CD4-positive, alpha-beta T cell treated with Interleukin-4 for 4 hours (primary cell): ENCODE measurements at places on chromosomes 4 and X.

- peak; percentile 71 for DNase-seq
Observed at GRCh38 chr4:15956179-15956850, 6.7 kb downstream of the FGFBP2 start.

DNA sequence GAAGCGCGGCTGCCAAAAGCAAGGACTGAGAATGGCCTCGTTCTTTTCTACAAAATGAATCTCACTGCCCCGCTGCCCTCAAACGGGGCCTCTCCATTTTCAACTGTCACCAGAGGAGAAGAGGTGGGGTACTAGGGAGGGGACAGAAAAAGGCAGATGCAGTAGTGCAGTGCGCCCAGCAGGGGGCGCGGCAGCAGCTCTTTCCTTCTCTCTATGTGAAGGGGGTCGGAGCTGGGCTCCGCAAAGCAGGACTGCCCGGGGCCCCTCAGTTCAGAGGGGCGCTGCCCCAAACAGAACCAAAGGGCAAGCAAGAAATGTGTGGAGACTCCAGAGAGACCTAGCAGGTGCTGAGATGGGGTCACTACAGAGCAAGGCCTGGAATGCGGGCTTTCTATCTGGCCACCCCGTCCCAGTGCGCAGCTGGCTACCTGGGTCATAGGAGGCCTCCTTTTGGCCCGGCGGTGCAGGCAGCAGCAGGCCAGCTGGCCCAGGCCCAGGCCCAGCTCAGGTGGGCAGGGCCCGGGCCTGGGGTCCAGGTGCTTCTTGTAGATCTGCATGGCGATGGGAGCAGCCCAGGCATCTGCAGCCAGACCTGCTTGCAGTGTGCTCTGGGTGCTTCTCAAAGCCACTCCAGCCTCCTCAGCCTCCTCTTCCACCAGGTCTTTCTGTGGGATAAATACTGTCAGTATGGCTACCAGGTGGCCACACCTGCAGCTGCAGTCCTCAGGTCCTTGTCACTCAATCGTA lies 5.9 kb downstream of the IRAK1 start:
- DNase-seq: peak; percentile 38

DNA sequence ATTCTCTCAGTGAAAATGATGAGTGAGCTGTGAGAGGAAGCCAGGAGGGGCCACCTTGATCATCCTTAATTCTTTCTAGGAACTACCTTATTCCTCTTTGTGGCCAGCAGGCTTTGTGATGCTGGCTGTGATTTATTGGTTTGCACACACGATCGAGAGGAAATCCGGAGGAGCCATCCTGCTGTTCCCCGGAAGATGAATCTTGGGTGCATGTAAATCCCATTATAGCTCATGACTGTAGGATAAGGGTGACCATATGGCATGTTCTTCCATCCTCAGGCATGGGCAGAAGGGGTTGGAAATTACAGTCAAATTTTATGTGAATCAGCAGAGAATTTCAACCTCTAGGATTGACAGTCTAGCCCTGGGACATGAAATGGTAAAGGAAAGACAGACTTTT lies 254.5 kb downstream of the UNC5C start:
- no peak for DNase-seq

DNA sequence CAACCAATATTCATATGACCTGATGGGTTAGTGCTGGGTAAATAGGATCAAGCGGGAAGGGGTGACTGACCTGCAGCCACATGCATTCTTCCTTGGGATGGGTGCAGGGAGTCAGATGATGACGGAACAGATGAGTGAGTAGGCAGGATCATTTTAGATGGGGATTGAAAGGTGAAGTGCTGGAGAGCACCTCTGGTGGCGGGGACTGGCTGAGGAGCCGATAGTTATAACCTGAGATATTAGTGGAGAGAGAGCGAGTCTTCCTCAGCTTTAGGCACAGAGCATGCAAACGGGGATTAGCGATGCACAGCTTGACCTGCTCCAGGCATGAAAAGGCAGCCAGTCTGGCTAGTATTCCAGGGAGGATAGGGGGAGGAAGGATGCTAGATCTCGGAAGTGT lies 99.1 kb downstream of the AFF1 start:
- DNase-seq: no peak

DNA sequence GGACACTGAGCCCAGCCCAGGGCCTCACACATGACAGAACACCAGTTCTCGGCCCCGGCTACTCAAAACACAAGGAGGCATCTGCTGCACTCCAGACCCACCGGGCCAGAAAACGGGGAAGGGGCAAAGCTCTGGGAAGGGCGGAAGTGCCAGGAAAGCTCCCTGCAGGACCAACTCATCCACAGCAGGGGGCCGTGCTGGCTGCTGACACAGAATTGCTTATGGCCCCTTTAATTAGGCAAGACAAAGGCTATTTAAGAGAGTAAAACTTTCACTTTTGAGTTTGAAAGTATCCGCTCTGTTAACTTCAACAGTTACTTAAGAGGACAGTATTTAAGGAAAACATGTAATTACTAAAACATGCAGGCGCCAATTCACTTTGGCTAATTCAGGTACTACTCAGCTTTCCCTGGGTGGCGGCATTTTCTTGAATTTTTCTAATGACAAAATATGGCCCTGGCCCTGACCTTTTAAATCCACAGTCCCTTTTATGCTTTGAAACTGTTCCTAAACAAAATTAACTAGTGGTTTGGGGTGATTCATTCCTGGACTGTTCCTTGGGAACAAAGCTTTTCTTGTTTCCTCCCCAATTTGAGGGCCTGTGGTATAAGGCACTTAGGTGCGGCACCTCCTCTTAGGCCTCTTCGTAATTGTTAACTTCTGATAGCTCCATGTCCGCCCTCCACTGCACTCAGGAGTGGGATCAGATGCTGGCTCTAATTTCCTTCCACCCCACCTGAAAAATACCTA lies 40.4 kb downstream of the NSG1 start:
- no peak for DNase-seq

DNA sequence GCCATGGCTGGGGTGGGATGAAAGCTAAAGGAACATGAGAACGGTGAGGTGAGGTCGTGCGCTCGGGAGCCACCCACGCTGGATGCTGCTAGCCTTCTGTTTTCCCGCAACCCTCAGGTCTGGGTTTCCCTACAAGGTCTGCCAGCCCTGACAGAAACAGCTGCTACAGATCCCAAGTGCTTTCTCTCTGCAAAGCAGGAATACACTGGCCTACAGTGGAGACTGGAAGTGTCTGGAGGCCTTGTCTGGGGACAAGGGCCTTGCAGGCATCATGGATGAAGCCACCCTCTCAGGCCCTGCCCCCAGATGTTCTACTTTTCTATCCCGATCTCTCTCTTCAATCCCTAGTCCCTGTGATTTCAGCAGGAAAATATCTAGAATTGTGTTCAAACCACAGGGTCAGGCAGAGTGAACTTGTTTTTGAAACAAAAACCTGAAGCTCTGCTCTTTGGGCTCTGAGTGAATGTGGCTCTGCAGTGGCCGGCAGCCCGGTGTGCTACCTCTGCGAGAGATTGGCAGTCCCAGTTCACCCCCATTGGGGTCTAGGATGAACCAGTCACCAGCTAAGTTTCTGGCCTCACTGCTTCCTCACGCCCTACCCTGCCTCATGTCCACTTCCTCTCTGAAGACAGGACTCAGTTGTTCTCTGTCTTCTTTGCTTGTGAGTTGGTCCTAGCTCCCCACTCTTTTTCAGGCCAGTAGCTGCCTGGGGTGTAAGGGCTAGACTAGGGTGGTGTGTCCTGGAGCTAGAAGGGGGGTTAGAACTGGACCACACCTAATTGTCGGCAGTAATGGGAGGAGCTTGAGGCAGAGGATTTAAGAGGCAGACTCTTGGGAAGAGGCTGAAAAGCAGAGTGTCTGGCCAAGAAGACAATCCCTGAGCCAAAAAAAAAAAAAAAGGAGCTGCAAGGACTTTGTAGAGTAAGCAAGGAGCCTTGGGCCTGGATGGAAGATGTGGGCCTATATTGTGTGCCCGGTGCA lies 89.6 kb downstream of the RTL5 start:
- DNase-seq: no peak

DNA sequence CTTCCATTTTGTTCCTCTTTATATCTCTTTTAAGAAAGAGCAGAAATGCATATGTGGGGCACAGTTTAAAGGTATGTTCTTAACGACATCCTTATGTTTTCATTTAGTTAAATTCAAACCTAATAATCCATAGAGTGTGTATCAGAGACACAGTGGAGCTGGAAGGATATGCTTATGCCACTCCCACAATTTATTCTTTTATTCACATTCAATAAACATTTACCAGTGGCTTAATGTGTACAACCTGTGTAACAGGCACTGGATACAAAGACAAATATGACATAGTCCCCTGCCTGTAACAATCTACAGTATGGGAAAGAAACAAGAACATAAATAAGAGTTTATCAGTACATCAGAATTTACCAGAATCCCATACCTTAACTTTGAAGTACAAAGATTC lies 22.4 kb upstream of the CORIN start:
- DNase-seq: no peak

- no peak for DNase-seq
Observed at GRCh38 chrX:19372547-19373331, 29.0 kb downstream of the PDHA1 start.

DNA sequence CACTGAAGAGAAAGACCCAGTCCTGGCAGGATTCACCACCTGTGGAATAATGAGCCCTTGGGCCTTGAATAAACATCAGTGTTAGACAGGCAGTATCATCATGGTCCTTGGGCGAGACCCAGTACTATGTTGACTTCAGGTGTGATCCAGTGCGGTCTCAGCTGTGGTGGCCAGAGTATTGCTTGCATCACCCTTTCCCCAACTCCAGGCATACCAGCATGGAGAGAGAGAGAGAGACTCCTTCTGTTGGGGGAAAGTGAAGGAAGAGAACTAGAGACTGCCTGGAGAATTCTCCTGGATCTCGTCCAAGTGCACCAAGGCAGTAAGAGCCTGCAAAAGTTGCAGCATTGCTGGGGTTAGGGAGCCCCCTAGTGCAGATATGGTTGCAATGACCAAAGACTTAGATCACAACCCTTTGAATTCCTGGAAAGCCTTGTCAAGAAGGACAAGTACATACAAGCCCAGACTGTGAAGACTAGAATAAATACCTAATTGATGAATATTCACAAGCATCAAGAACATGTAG lies 61.1 kb upstream of the VAMP7 start:
- DNase-seq: peak; percentile 28

GRCh38 chr4:26842911-26843310 lies 17.7 kb upstream of the STIM2 start:
- no peak for DNase-seq

- DNase-seq: no peak
Observed at GRCh38 chr4:32986236-32986635, 2266.1 kb downstream of the PCDH7 start.

DNA sequence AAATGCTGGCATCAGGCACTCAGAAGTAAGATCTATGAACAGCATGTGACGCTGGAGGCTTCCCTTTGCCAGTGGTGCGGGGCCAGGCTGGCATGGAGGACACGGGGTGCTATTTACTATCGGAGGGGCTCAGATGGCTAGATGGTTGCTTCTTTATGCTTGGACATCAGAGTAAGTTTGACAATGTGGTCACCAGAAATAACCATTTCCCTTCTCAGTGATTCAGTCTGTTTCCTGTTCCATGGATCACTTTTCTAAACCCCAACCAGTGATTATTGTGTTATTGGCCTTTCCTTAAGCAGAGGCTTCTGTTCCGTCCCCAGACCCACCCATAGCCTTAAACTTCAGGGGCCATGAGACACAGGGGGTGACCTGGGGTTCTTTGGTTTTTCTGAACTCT lies 55.4 kb upstream of the DHX15 start:
- DNase-seq: no peak

DNA sequence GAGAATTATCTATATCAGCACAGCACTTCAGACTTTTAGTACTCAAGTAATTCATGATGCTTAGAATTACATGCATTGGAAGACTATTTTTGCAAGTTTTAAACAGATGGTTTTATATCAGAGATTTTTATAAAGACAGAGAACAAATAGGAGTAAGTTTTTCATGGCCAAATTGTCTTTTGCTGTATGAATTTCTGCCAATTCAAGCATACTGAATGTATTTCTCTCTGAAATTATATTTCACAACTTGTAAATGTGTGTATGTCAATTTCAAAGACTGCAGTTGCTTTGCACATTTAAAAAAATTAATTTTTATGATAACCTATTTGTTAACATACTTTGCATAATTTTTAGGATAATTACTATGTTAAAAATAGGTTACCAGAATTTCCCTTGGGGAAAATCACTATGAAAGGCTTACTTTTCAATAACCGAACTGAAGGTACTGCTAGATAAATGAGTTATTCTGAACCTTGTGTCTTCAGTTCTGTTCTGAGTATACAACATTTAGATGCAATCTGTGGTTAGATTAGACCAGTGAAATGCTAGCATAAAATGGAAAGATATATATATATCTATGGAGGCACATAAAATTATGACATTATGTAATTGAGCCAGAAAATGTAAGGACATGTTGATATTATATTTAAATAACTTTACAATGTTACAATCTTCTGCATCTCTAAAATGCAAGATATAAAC lies 1344.2 kb upstream of the PABPC4L start:
- DNase-seq: no peak

- DNase-seq: no peak
Observed at GRCh38 chr4:112073181-112073580, 72.1 kb upstream of the FAM241A start.

DNA sequence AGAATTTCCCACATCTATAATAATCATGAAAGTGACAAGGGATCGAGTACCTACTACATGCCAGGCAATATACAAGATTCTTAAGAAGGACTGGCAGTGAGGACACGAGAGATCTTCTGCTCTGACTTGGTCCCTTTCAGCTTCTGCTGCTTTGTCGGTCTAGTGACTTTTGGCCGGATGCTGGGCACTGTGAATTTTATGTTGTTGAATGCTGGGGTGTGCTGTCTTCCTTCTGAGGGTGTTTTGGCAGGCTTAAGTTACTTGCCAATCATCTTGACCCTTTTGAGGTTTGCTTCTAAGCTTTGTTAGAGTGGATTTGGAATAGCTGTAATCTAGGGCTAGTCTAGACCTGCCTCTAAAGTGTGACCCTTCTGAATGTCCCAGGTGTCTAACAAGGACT lies 23.5 kb downstream of the NAT8L start:
- DNase-seq: no peak

DNA sequence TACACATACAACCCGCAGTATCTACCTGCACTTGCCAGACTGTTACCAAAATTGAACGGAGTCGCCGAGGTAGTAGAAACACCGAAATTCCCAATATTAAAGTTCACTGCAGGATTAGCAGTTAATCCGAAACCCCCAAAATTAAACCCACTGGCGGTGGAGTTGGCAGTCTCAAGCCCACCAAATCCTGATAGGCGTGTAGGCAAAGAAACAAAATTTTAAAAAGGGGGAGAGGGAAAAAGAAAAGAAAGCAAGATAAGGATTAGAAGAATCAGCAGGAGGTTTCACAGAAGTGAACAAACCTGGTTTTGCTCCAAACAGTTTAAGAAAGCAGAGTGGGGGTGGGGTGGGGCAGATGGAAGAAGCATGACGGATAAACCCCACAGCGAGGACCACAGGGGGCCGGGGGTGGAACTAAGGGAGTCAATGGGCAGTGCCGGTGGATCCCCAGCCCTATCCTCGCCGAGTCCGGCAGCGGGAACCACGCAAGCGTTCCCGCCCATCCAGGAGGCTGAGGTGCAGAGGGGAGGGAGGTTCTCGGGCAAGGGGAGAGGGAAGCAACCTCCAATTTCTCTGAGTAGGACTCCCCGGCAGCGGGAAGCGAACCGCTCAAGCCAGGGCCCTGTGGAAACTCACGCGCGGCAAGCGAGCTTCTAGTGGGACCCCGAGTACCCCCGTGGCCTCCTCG lies 599 bp downstream of the NUP54 start:
- DNase-seq: peak; percentile 17
